ENCODE measurements at places on chromosomes 5 and 9.
A peak's percentile ranks its signal among the peaks of the same experiment; 100 is the strongest.

- no peak for DNase-seq
Observed at GRCh38 chr5:178123094-178123965, 7.5 kb upstream of the RMND5B start.

DNA sequence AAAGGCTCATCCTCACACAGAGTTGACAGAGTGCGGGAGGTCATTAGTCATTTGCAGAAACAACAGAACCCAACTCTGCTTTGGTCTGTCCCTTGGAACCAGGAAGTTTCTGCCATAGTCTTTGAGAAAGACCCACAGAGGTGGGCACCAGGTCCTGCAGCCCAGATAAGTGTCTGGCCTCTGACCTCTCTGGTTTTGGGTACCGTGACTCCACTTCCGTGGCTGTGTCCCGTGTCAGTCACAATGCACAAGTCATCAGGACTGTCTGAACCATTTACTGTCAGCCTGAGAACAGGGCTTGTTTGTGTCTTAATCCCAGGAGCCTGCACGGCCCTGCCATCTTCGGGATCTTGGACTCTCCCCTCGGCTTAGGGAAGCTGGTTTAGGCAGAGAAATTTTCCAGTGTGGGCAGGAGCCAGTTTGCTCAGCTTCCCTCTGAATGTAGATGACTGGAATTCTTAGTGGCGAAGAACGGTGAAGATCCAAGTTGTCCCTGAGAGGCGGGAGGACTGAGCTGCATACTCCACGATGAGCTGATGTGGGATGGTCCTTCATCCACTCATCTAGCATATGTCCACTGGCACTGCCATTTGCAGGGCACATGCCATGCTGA is 11.9 kb downstream of the GSN start:
- no peak for DNase-seq

DNA sequence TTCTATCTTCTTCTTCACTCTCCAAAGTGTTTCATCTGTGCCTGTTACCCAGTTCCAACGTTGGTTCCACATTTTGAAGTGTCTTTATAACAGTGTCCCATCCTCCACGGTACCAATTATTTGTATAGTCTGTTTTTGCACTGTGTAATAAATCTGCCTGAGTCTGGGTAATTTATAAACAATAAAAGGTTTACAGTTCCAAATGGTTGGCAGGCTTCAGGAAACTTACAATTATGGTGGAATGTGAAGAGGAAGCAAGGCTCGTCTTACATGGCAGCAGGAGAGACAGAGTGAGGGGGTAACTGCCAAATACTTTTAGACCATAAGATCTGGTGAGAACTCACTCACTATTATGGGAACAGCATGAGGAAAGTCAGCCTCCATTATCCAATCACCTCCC is 465.4 kb upstream of the CDH9 start:
- peak; percentile 57 for DNase-seq

GRCh38 chr9:37295796-37296195 is 126.7 kb upstream of the GRHPR start:
- no peak for DNase-seq

DNA sequence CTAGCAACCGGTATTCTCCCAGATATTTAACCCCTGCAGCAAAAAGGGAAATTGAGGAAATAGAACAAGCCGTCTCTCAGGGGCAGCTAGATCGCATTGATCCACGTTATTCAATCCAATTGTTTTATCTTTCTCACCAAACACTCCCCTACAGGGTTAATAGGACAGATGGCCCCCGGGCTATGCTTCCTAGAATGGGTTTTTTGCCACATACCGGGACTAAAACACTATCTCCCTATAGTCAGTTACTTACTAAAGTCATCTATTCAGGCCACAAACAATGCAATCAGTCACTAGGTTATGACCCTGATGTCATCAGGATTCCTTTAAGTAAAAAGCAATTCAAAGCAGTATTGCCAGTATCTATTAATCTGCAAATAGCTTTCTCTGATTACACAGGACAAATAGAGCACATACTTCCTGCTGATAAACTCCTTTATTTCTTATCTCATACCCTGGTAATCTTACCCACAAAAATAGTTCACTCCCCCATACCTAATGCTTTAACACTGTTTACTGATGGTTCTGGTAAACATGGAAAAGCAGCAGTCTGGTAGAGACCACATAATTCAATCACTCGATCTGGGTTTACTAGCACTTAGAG is 159.0 kb downstream of the CPLANE1 start:
- DNase-seq: no peak

- peak; percentile 99 for DNase-seq
Observed at GRCh38 chr9:127578952-127579853, 32.9 kb upstream of the STXBP1 start.

DNA sequence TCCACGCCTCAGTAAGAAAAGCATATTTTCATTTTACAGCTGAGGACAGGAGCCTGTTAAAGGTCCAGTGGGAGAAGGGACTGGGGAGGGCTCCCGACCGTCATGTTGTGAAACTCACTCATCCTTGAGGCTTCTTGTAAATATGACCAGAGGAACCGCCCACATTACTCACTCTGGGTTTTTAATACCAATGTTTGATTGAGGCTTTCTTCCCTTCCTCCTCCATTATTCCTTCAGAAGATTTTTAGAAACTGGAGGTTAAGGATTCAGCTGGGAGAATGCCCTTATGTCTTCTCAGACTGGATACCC is 61.4 kb upstream of the GLRX start:
- peak; percentile 80 for DNase-seq

Data from M059J (cell line).